ENCODE measurements at places on chromosomes 7 and 10.
A peak's percentile ranks its signal among the peaks of the same experiment; 100 is the strongest.

GRCh38 chr7:14748461-14748860 lies 154.1 kb downstream of the DGKB start:
- no peak for DNase-seq

DNA sequence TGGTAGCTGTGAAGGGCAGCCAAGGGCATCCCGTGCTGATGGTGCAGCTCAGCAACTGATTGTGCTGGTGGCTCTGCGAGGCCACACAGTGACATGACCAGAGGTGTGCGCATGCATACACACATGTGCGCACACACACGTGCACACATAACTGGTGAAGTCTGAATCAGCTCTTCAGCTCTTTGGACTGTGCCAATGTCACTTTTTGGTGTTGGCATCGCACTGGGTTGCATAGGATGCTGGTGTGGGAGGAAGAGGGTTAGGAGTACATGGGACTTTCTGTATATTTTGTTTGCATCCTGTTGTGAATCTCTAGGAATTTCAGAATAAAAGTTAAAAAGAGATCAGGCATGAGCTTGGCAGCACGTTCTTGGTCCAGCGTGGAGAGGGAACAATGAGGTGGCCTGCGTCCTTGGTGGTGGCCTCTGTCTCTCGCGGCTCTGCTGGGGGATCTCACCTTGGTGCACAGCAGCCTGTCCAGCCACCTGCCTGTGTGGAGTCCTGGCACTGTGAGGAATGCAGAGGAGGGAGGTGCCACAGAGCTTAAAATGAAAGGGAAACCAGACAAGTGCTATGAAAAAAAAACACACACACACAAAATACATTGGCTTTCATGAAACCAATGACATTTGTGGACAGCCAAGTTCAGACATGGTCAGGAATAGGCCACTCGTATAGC lies 124.0 kb downstream of the TRRAP start:
- DNase-seq, result no peak

- DNase-seq, result no peak
Measured at GRCh38 chr10:125340903-125341302, 180.5 kb upstream of the CTBP2 start.

DNA sequence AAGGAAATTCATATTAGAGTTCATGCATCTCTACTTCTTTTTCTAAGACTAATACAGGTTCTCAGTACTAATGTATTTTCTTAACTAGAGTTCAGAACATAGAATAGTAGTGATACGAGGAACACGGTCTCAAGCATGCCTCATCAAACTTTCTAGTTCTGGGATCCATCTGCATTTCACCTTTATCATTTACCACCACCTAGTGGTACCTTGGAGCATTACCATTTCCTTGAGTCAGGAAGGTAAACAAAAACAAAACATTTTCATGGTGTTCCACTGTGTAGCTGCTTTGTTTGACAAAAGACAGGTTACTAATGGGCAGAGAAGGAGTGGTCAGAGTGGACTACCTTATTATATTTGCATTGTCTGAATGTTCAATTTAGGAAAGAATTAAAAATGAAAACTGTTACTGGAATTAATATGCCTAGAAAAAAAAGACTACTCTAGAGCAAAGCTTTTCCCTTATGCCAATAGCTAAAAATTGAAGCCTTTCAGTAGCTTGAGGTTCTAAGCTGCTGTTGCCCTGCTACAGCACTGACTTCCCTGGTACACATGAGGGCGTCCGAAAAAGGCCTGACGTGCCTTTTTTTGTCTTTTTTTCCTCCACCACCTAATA lies 44.5 kb downstream of the STARD3NL start:
- DNase-seq, result peak; percentile 39

- no peak for DNase-seq
Measured at GRCh38 chr10:131088619-131089018, 222.9 kb downstream of the TCERG1L start.

All from DND-41 (cell line).